ENCODE measurements at places on chromosomes 12 and 14. TPM values are rescaled to one million over a fixed set of nuclear protein-coding genes. Genes with fewer than 3 reads are reported as not detected.
A peak's percentile ranks its signal among the peaks of the same experiment; 100 is the strongest.

DNA sequence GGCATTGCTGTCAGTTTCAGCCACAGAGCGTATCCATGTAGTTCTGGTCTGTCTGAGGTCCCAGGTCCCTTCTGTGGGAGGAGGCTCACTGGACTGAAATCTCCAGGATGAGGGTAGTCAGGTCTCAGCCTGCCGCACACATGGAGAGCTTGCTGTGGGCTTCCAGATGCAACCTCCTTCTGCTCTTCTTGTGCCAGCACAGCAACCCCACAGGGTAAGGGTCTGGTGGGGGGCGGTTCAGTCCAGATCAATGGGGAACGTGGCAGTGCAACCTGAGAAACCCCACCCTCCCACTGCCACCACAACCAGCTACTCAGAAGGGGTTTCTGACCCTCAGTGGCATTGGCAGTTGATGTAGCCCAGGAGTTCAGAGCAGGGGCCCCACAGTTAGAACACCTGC lies 61.2 kb downstream of the BEGAIN start:
- DNase-seq: no peak

GRCh38 chr12:2640709-2641108 lies 154.1 kb upstream of the FKBP4 start:
- DNase-seq: no peak

DNA sequence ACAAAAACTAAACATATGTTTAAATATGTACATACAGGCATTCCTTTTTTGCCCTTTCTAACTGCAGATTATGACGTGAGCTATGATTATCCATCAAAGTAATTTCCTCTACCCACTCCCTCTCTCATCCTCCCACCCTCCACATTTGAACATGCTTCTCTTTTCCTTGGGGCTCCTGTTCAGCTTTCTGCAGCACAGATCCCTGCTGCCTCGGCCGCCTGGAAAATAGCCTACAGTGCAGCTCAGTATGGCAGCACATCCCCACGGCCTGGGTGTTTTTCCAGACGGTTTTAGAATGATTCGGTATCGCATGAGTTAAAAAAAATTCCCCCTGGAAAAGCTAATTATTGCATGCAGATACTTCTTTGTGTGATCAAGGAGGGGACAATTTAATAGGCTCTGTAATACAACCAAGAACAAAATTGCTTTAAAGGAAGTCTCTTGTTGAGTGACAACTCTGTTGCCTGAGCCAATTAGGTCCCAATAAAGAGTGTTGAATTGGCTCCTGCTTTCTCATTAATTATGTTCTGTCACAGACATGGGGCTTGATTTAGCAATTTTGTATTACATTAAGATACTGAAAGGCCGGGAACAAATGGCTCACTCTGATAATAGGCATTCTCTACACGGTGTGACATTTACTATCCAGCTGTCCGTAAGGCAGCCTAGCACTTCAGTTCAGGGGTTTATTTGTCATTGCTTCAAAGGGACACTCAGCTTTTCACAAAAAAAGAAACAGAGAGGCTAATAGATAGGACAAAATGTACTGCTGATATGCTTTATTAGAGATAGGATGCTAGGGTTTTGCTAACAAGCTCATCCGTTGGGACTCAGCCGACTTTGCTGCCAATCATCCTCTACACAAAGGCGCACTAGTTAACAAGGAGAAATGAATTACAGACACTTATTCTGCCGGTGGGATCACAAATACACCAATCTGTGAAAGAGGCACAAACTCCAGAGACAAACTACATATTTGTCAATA lies 285.8 kb upstream of the G2E3 start:
- no peak for DNase-seq

GRCh38 chr14:60085085-60085484 lies 6.6 kb upstream of the PCNX4 start:
- no peak for DNase-seq

DNA sequence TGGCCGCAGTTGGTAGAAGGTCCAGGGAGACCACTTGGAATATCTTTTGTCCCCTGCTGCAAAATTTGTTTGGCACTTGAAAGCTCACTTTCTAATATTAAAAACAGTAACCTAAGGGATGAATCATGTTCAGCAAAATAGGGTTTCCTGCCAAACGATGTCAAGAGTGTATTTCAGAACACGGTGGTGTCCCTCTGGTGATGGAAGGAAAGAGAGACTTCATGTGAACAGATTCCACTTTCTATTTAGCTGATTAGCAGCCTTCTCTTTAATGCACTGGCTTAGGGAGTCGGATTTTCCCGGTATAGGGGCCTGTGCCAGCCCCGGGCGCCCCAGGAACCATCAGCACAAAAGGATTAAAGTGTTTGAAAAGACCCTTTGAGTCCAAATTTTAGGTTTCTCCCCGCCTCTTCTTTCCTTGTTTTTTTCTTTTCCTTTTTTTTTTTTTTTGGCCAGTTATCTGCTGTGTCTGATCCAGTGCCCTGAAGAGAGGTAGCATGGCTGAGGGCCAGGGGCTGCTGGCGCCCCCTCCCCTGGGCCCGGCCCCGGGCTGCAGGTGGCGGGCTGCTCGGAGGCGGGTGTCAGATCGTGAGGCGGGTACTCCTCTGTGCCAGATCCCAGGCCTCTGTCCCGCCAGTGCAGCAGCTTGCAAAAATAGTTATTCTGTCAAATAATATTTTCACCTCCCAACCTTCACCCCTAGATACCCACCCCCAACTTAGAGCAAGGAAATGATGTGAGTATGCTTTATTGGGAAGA lies 88.3 kb downstream of the TESC start:
- DNase-seq: no peak

DNA sequence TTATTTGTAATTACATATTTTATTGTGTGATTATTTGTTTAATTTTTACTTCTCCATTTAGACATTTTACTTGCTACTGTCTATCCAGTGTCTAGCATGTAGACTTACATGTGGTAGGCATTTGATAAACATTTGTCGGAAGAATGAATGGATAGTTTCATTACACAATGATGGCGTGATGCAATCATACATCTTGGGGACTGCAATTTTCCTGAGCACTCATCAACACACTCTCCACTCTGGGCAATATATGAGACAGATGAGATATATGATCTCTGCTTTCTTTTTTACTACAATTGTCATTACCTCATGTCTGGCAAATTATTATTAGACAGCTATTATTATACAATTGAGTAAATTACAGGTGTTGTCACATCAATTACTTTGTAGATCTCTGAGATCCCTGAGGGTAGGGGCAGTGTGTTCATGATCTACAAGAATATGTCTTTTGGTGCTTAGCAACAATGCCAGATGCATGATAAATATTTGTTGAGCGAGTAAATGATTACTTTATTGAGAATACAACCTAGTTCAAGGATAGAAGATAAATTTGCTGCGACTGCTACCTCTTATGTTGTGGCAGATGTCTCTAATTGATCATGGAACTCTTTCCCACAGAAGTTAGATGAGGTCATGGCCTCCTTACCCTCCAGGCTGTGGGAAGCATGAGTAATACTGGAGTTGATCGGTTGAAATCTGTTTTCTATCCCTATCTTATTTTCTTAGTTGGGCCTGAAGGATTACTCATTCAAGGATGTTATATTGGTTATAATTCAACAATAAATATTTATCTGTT lies 416.0 kb downstream of the LRIG3 start:
- DNase-seq: no peak

DNA sequence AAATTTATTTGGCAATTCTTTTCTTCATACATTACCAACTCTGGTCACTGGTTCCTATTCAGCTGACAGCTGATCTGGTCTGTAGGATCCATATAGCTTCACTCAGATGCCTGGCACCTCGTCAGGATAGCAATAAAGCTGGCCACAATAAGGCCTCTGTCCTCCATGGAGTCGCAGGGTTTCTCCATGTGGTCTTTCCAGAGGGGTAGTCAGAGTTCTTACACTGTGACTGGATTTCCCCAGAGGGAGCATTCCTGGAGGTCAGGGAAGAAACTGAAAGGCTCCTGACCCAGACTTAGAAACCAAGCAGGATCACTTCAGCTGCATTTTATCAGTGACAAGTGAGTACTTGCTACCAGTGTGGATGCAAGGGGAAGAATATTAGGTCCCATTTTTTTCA lies 34.9 kb upstream of the SIX1 start:
- DNase-seq: no peak

GRCh38 chr14:68621400-68622365 lies 171.2 kb downstream of the ZFP36L1 start:
- no peak for DNase-seq

- DNase-seq: peak; percentile 80
These were observed 938 bp downstream of the RALGAPA1 start for GRCh38 chr14:35808076-35808637.

GRCh38 chr12:87806310-87806709 lies 222.9 kb downstream of the C12orf50 start:
- DNase-seq: no peak

DNA sequence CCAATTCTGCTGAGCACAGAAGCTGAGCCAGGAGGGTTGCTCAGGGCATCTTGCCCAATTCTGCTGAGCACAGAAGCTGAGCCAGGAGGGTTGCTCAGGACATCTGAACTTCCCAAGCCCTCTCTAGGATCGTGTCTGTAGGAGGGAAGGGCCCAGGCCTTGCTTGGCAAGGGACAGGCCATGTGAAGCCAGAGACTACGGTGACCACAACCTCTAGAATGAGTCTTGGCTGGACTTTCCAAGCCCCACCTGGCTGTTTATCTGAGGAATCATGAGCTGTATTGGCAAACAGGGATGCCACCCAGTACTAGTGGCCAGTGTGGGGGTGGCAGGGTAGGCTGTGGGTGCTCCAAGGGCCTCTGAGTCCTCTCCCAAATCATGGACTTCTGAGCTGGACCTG lies 7.7 kb upstream of the SERPINA6 start:
- no peak for DNase-seq

- no peak for DNase-seq
These were observed 128.4 kb upstream of the NCOR2 start for GRCh38 chr12:124695861-124696260.

DNA sequence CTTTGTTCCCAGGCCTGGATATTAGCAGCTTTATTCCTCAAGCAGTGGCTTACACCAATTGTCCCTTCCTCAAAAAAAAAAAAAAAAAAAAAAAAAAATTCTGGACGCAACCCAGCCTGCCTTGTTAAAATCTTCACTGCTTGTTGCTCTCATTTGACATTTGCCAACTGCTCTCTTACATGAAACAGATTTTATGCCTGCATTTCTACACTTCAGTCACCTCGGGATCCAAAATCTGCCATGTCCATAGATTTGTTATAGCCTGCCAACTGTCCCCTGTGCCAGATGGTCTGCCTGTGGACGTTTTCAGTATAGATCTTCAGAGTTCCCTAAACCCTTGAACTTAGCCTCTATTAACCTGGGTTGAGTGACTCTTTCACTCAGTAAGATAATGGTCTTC lies 651.5 kb downstream of the FSCB start:
- DNase-seq: no peak

GRCh38 chr12:103128862-103129501 lies 171.5 kb downstream of the ASCL1 start:
- no peak for DNase-seq

DNA sequence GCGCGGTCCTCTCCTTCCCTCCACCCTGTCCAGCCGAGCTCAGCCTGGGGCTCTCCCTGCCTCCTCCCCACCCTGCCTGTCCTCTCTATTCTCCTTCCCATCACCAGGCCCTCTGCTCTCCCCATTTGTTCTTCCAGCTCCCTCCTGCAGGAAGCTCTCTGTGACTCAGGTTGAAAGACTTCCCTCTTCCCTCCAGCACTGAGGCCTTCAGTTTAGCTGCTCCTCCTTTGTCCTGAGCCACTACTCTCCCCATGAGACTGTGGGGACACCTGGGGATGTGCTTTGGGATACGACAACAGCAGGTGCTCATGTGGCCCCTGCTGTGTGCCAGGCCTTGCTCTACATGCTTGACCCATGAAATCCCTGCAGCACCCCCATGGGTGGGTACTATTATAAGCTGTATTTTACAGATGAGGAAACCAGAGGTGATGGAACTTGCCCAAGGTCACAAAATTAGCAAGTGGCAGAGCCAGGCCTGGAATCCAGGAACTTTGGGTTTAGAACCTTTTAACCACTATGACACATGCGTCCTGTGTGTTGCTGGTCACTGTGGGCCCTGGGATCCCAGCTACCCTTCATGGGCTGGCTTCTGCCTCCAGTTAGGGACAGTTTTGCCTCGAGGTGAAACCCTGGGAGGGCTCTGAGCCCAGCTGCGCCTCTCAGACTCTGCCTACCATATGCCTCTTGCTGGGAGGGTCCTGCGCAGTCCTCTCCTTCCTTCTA lies 5.5 kb downstream of the KRT80 start:
- no peak for DNase-seq

GRCh38 chr14:36805131-36805559 lies 143.5 kb downstream of the PAX9 start:
- no peak for DNase-seq

DNA sequence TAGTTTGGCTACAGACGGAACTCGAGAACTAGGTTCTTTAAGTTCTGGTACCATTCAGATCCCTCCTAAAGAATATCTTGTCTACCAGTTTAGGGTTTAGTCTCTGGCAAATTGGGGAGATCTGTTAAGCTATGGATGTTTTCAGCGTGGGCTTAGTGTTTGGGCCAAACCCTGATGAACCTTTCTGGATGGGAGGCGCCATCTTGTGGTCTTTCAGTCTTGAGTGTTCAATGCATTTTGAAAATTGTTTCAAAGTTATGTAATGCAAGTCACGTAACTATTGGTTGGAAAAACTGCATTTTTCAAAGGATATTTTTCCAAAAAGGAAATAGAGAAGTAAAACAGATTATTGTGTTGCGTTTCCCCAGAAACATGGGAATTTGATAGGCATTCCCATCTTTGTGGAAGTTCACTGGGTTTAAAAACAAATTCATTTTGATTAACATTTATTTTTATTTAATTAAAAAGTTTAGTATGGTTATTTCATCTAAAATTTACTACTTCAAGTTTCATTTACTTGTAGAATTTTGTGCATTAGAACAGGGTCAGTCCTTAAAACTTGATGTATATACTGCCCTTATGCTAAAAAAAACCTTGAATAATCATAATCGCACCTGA lies 169.0 kb downstream of the PRIMA1 start:
- peak; percentile 85 for DNase-seq

GRCh38 chr14:39383026-39383660 lies 49.1 kb downstream of the FBXO33 start:
- no peak for DNase-seq

DNA sequence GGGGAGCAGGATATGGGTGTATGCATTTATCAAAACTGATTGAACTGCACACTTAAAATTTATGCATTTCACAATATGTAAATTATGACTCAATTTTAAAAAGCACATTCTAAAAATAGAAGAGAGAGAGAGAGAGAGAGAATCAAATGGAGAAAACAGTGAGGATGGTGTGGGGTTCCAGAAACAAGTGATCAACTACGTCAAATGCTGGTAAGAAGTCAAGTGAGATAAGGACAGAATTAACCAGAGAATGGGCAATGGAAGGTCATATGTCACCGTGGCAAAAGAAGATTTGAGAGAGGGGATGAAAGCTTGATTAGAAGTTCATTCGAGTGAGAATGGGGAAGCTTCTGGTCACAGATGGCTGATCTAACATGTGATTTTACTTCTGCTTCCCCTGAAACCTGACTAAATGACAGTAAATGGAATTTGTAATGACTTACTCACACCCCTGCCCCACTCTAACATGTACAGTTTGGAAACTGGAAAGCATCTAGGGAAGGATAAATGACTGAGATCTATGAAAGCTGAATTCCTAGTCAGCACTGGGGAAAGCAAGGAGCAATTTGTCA lies 276.5 kb upstream of the AMIGO2 start:
- DNase-seq: peak; percentile 90

GRCh38 chr12:76922866-76923265 lies 44.0 kb upstream of the CSRP2 start:
- DNase-seq: no peak

SLC6A13 gene
- total RNA-seq: not detected

NUDT14 gene
- 30.1 TPM for total RNA-seq

SPTSSA gene
- 9.5 TPM for total RNA-seq

CPNE8 gene
- total RNA-seq: not detected

TBX5 gene
- total RNA-seq: not detected

PCED1B gene
- 39.8 TPM for total RNA-seq

FIGNL2 gene
- total RNA-seq: not detected
